ENCODE measurements at places on chromosomes 3 and 15.

GRCh38 chr3:51940648-51941462 is 849 bp downstream of the RRP9 start:
- no peaks in the 10 kb centered on the region for H3K27me3 ChIP-seq
- H3K27ac ChIP-seq: no peak overlapping the region
- no peak for DNase-seq
- H3K4me1 ChIP-seq: peaks cover 6% of the 10 kb centered on the region
- H3K4me3 ChIP-seq: peak overlapping the region; percentile 75
- peaks cover 28% of the 10 kb centered on the region for H3K36me3 ChIP-seq

DNA sequence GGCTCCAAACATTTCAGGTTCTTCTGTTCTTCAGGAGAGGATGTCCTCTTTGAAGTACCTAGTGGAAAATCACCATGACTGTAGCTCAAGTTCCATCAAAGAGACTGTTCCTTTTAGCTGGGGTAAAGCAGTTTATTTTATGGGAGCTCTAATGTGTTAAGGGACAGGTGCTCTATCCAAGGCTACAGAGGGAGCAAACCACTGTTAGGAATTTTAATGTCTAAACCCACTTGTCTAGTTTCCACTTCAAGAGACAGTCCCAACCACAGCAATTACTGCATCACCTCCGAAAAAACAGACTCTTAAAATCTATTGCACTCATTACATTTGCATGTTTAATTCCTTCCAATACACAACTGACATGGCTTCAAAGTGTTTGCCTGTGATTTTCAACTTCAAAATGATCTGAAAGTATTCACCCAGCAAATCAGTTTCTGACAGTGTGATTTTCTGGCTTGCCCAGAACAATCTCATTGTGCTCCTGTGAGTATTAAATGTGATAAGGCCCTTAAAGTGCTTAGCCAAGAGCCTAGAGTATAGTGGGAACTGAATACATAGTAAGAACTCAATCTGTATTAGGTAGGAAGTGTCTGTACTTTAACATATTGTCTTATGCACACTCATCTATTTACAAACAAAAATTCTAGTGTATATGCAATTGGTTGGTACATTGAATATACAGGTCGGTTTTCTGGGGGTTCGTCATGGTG is 266.5 kb upstream of the CCDC54 start:
- DNase-seq: no peak
- H3K36me3 ChIP-seq: no peaks in the 10 kb centered on the region
- no peak overlapping the region for H3K27ac ChIP-seq
- H3K4me3 ChIP-seq: no peak overlapping the region

- no peak overlapping the region for H3K27ac ChIP-seq
- H3K4me3 ChIP-seq: no peak overlapping the region
- peaks cover 5% of the 10 kb centered on the region for H3K4me1 ChIP-seq
- DNase-seq: no peak
Measured at GRCh38 chr3:120143676-120144075, 49.4 kb upstream of the GSK3B start.

- no peak overlapping the region for H3K27ac ChIP-seq
- DNase-seq: no peak
- H3K4me3 ChIP-seq: no peak overlapping the region
- no peaks in the 10 kb centered on the region for H3K36me3 ChIP-seq
- no peaks in the 10 kb centered on the region for H3K4me1 ChIP-seq
Measured at GRCh38 chr3:50551054-50551659, 16.4 kb downstream of the C3orf18 start.

- no peaks in the 10 kb centered on the region for H3K36me3 ChIP-seq
- DNase-seq: no peak
- no peak overlapping the region for H3K27ac ChIP-seq
- no peak overlapping the region for H3K4me3 ChIP-seq
Measured at GRCh38 chr15:71192816-71193215, 77.5 kb downstream of the THSD4 start.

GRCh38 chr15:66621491-66622467 is 56.0 kb upstream of the LCTL start:
- H3K36me3 ChIP-seq: no peaks in the 10 kb centered on the region
- H3K4me3 ChIP-seq: no peak overlapping the region

DNA sequence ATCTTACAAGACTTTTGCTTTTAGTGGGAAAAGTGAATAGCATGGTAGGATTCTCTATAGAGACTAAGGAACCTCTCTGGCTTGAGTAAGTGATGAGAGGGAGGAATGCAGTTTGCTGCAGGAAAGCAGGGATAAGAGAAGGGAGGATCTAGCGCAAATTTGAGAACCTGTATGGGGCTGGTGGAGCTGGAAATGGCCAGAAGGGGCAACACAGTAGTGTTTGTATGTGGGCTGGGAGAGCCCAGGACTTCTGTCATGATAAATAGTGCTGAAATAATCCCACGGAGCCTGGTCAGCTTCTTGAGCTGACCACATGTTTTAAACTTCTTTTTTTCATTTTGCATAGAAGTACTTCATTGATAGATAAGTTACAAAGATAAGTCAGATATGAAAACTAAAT is 11.2 kb upstream of the SHC4 start:
- DNase-seq: no peak
- no peaks in the 10 kb centered on the region for H3K4me1 ChIP-seq
- no peak overlapping the region for H3K27ac ChIP-seq
- H3K4me3 ChIP-seq: no peak overlapping the region
- no peaks in the 10 kb centered on the region for H3K36me3 ChIP-seq

DNA sequence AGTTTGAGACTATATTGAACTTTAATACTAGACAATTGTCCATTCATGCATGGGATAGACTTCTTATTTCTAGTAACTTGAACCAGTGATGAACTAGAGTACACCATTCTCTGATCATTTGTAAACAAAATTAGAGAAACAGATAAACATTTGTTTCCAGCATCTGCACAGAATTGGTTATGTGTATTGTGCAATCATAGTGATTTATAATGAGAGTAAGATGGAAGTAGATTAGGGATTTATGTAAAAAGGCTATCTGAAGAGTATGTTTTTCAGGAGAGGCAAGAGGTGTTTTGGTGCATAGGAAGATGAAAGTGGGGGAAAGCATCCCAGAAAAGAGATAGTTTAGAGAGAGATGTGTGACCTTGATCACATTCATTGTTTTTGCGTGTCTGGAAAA is 695.0 kb downstream of the SQOR start:
- no peaks in the 10 kb centered on the region for H3K27me3 ChIP-seq
- H3K4me3 ChIP-seq: no peak overlapping the region
- H3K4me1 ChIP-seq: no peaks in the 10 kb centered on the region
- H3K27ac ChIP-seq: no peak overlapping the region

DNA sequence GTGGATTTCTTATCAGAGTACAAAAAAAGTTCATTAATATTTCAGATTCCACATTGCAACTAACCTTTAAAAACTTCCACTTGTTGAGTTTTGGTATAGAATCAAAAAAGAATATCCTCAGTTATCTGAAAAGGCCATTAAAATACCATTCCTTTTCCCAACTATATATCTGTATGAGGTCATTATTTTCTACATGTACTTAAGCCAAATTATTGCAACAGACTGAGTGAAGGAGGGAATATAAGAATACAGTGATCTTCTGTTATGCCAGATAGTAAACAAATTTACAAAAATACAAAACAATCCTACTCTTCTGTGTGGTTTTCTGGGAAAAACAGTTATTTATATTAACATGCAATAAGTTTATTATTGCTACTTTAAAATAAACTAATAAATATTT is 5.7 kb upstream of the GANC start:
- no peaks in the 10 kb centered on the region for H3K27me3 ChIP-seq
- H3K4me1 ChIP-seq: peaks cover 11% of the 10 kb centered on the region
- H3K36me3 ChIP-seq: no peaks in the 10 kb centered on the region
- H3K27ac ChIP-seq: no peak overlapping the region
- DNase-seq: no peak

DNA sequence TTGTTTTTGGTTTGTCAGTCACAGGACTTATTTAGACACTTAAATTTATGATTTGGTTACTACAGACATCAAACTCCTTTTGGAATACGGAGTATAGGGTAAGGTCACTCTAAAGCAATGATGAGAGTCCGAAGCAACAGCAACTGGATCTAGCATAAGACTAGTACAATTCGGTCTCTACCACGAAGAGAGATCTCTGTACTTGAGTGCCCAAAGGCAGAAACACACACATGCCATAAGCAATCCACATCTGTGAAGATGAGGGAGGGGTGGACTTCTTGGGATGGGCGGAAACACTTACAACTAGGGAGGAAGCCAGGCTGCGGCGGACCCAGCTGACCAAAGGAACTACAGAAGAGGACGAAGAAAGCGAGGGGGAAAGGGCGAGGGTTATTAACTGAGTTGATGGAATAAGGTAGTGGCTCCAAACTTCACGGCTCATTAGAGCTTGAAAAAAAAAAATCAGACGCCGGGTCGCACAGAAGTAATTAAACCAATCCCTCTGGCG is 595 bp downstream of the DPH6 start:
- peak overlapping the region; percentile 93 for H3K27ac ChIP-seq
- no peaks in the 10 kb centered on the region for H3K27me3 ChIP-seq
- peak overlapping the region; percentile 81 for H3K4me3 ChIP-seq
- H3K36me3 ChIP-seq: no peaks in the 10 kb centered on the region
- H3K4me1 ChIP-seq: peaks cover 14% of the 10 kb centered on the region

GRCh38 chr3:15154326-15154725 is 51.7 kb upstream of the CAPN7 start:
- no peak overlapping the region for H3K4me3 ChIP-seq
- no peaks in the 10 kb centered on the region for H3K36me3 ChIP-seq
- no peak overlapping the region for H3K27ac ChIP-seq

DNA sequence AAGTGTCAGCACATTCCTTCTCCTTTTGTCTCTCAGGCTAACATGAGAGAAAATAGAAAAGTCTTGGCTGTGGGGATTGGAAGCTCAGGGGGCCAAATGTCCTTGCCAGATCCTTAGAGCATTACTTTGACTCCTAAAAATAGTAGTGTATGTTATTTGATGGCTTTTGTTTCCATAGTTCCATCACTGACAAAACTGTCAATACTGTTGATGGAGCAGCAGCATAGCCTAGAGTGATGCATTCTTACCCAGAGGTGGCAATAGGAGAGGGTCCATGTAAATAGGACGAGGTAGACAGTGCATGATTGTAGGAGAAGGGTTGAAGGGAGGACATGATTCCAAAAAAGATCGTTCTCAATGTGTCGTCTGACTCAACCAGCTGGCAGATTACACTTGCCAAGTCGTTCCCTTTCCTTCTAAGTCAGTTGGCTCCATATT is 282.7 kb upstream of the TPRG1 start:
- no peaks in the 10 kb centered on the region for H3K4me1 ChIP-seq
- DNase-seq: no peak
- H3K4me3 ChIP-seq: no peak overlapping the region
- H3K27ac ChIP-seq: no peak overlapping the region

GRCh38 chr3:197775317-197775716 is 15.7 kb upstream of the LRCH3 start:
- H3K36me3 ChIP-seq: peaks cover 14% of the 10 kb centered on the region
- no peaks in the 10 kb centered on the region for H3K27me3 ChIP-seq

All from T-cell (primary cell).